ENCODE measurements at places on chromosomes 16 and 17. TPM values are rescaled to one million over a fixed set of nuclear protein-coding genes. Genes with fewer than 3 reads are reported as not detected.

Gene MCRIP1
- polyA plus RNA-seq: 124 TPM

Gene CA7
- polyA plus RNA-seq: 0.73 TPM

Gene OTOP3
- polyA plus RNA-seq: not detected

Gene CDC6
- 24.2 TPM for polyA plus RNA-seq

Gene PPP1R27
- 0.14 TPM for polyA plus RNA-seq

Gene OTOA
- polyA plus RNA-seq: 0.09 TPM

Gene KRT20
- polyA plus RNA-seq: 0.80 TPM

Gene BAHCC1
- 21.2 TPM for polyA plus RNA-seq

Gene KRT31
- not detected for polyA plus RNA-seq

Gene PIRT
- 0.04 TPM for polyA plus RNA-seq

Gene SPAG9
- polyA plus RNA-seq: 115 TPM

Gene PAGR1
- polyA plus RNA-seq: 43.6 TPM

Gene KRT33A
- not detected for polyA plus RNA-seq

Gene ASGR2
- 2.5 TPM for polyA plus RNA-seq

Gene CD300LB
- polyA plus RNA-seq: 0.17 TPM

Gene UBTF
- polyA plus RNA-seq: 125 TPM

Gene DPEP1
- 76.5 TPM for polyA plus RNA-seq

Gene KRTAP4-9
- not detected for polyA plus RNA-seq

Gene ACSM2A
- polyA plus RNA-seq: 99.4 TPM

Gene STRADA
- polyA plus RNA-seq: 43.1 TPM

Gene TMEM100
- polyA plus RNA-seq: 23.8 TPM

Gene PLLP
- polyA plus RNA-seq: 26.6 TPM

Gene MYH8
- 0.92 TPM for polyA plus RNA-seq

Gene FAM171A2
- polyA plus RNA-seq: 54.6 TPM

Gene ZG16
- polyA plus RNA-seq: 0.03 TPM

Gene KRTAP9-4
- not detected for polyA plus RNA-seq

Gene RAMP2
- polyA plus RNA-seq: 87.2 TPM

Gene TBC1D3G
- not detected for polyA plus RNA-seq

Gene KRTAP9-8
- polyA plus RNA-seq: not detected

Gene CTRB2
- polyA plus RNA-seq: 0.10 TPM

Gene FAM83G
- polyA plus RNA-seq: 9.6 TPM

Gene ZNF629
- 32.4 TPM for polyA plus RNA-seq

Gene KRTAP1-1
- polyA plus RNA-seq: not detected

Gene C17orf100
- 11.0 TPM for polyA plus RNA-seq

Measured in renal pelvis (tissue), 12 donors.